AG10803 (cell line): ENCODE measurements at places on chromosomes 5 and 9.

- DNase-seq: no peak
Measured at GRCh38 chr5:127666043-127666716, 17.3 kb downstream of the CTXN3 start.

DNA sequence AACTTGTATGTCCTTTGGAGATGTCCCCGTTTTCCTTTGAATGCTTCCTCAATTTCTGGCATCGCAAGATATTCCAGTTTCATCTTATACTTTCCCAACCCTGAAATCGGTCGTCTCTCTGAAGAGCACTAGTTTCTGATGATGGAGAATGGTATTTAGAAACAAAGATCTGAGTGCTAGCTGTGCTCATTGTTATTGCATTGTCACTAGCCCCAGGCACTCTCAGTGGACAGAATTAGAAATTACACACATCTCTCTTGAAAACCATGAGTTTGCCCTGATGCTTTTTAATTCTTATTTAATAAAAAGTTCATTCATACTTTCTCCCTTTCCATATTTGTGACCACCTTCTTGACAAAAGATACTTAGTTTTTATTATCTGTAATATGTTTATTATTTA is 67.7 kb downstream of the C9orf152 start:
- no peak for DNase-seq

- no peak for DNase-seq
Measured at GRCh38 chr9:117957267-117957666, 253.1 kb downstream of the TLR4 start.

DNA sequence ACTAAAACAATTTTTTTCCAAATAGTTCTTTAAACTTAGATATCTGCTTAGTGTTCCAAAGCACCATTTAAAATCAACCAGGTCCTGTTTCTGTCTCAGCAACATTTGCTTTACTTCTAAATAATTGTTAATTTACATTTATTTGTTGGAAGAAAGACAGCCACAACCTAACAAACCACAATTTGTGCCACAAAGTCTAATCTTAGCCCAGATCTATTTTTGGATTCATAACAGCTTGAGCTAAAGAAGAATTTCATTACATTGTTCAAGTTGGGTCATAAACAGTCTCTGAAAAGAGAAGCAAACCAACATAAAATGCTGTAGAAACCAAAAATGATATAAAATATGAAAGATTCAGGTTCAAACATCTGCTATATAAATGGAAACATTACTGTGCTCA is 24.4 kb downstream of the MLLT3 start:
- DNase-seq: peak; percentile 20

DNA sequence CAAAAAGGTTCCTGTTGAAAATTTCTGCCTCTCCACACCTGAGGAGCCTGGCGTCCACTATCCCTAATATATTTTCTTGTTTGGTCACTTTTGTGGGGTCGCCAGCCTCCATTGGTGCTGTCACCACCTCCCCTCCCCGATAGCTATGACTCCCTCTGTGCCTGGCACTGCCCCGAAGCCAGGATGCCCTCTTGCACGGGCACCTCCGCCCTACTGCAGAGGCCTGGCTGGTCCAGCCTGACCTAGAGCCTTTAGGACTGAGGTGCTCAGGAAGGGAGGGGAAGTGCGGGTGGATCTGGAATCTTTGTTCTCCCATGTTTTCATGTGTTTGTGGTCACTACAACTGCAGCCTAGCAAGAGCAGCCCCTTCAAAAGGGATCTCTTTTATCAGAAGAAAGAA is 62.6 kb downstream of the WNK2 start:
- DNase-seq: no peak

DNA sequence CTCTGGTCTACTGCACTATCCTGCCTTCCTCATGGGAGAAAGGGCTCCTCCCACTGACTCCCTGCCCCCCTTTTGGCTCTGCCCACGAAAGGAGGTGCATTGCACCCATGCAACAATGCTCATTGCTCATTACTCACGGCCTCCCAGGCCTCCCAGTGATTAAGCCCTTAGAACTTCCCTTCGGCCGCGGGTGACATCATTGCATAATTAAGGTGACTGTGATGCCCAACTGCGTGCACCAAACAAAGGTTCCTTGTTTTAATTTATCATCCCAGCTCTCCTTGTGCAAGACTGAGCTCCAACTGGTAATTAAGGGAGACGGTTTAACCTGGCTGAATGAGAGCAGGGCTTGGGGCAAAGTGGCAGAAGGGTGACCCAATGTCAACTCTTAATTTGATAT is 180.4 kb downstream of the GAS1 start:
- DNase-seq: peak; percentile 92

DNA sequence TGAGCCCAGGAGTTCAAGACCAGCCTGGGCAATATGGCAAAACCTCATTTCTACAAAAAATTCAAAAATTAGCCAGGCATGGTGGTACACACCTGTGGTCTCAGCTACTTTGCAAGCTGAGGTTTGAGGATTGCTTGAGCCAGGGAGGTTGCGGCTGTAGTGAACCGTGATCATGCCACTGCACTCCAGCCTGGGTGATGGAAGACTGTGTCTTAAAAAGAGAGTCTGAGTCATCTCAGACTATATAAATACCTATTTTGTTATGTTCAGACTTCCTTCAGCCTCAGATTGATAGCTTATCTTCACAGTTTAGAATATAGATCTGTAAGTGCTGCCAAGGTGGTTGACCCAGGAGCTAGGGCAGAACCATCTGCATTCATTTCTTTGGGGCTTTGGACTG is 1.6 kb upstream of the PAIP2 start:
- DNase-seq: no peak

DNA sequence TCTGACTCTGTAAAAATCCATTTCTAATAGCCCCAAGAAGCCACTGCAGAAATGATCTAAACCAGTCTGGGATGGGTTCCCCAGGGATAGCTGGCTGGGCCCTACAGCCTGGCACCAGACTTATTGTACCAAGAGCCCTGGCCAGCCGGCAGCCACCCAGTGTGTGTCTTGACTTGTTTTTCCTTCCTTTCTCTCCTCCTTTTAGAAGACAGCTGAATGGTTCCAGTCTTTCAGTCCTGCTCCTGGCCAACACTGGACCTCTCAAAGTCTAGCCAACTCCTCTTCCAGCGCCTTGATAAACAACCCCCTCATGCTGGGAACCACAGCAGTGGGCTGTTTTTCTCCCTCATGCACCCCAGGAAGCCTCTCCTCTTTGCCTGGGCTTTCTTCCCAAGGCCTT is 34.1 kb downstream of the ATOX1 start:
- no peak for DNase-seq

GRCh38 chr5:111043712-111044506 is 27.6 kb upstream of the TSLP start:
- no peak for DNase-seq

GRCh38 chr5:109744261-109744660 is 54.5 kb downstream of the MAN2A1 start:
- no peak for DNase-seq

DNA sequence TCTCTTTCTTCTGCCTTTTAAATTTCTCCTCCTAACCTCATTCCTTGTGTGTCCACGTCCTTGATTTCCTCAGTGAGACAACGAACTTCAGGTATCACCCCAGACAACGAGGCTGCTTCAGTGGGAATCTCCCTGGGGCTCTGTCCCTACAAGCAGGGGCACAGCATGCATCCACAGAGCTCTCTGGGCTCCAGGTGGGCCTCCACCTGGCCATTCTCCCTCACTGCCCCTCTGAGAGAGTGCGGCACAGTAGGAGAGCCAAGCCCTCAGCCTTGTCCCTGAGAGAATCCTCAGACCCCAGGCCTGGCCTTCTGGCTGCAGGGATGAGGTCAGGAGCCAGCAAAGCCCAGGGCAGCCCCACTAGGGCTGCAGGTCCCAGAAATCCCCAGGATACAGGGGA is 105.3 kb downstream of the LHFPL2 start:
- DNase-seq: no peak

DNA sequence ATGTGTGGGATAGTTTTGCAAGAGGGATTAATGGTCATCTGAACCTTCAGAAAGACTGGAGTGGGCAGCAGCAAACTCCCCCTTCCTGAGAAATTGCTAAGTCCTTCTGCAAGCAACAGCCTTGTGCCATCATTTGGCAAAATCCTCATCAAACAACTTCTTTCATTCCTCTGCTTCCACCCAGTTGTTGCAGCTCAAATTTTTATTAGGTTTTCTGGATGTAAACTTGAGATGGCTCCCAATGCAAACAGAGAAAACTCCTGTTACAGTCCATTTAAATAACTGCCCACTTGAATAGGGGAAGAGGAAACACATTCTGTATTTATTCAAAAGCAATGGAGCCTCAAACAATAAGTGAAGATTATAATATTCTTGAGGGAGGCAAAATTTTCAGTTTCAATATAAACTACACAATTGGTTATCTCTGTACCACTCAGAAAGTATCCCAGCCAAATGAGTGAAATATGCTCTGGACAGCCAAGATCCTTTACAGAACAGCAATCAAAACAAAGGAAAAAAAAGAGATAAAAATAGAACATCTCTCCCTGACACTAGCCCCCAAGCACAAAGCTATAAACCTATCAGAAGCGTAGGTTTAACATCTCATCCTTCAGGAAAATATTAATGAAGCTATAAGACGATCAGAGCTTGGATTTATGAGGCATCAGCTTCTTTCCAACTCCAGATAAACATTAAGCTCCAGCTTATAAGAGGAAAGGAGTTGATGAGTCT is 17.3 kb upstream of the DAP start:
- no peak for DNase-seq

- DNase-seq: no peak
Measured at GRCh38 chr5:1103505-1104326, 8.1 kb downstream of the SLC12A7 start.

DNA sequence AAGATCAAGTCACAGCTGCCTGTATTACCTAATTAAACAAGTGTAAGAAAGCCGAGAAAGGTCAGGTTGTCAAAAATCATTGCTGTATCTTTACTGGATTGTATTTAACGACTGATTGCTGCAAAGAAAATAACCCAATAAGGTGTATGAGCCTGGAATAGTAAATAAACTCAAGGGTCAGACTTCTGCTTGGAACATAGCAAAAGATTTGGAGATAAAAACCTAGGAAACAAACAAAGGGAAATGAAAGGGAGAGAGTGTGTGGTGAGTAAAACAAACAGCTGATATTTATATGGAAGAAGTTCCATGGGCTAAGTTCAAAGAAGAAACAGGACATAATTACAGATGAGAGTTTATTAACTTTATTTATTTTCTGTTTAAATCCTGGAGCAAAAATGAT is 354.0 kb downstream of the TLR4 start:
- DNase-seq: no peak

DNA sequence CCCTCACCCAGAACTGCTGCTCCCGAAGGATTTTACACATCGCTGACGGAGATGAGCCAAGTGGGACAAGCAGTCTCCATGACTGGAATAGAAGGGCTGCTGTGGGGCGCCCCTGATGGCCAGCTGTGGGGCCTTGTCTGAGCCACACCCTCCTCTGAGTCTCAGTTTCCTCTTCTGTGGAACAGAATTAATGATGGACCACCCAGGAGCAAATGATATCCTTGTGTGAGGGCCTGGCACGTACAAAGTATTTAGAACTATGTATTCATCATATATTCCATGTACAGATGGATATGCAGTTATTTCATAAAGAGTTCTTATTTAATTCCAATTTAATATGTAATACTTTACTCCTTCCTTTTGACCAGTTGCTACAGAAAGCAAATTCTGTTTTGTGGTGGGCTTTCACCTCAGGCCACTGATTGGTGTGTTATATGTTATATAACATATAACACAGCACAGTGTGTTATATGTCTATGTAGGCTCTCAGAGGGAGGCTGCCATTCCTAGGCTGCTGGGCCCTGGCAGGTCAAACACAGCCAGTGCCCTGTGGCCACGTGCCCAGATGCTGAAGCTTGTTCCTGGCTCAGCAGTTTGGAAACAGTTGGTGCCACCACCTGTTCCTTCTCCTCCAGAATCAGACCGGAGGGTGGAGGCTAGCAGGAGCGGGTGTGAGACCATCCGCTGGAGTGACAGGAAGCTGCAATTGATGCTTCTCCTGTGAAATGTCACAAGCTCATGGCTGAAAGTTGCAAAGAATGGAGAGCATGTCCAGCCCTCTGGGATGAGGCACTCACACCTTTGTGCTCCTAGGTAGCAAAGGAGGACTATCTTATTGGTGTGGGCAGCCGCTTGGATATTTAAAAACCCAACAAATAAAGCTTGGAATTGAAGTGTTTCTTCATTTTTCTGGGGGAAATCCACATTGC is 4.4 kb upstream of the FGD3 start:
- no peak for DNase-seq

DNA sequence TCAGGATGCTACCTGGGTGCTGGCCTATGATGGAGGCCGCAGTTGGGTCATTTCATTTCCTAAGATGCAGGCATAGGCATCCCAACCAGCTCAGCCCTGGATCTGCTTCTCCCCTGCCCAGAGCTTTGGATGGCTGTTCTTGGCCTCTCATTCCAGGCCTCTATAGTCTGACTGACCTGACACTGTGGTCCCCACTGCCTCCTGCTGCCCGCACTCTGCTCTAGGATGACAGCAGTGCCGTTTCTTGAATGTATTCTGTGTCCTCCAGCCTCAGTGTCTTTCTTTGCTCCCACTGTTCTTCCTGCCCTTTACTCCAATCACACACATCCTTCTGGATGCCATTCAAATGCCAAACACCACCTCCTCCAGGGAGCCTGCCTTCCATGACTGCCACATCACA is 235.7 kb downstream of the HSPA4 start:
- DNase-seq: peak; percentile 28

- DNase-seq: no peak
Measured at GRCh38 chr9:125750627-125751011, 3.4 kb downstream of the PBX3 start.

GRCh38 chr9:111937781-111938426 is 41.3 kb downstream of the UGCG start:
- DNase-seq: peak; percentile 42

- DNase-seq: no peak
Measured at GRCh38 chr9:124412228-124412575, 3.0 kb downstream of the PSMB7 start.

- no peak for DNase-seq
Measured at GRCh38 chr5:78260771-78261170, 33.7 kb downstream of the AP3B1 start.

GRCh38 chr5:17735761-17736160 is 101.5 kb downstream of the TAF11L14 start:
- DNase-seq: no peak

- peak; percentile 57 for DNase-seq
Measured at GRCh38 chr5:119250946-119251901, 104.6 kb upstream of the TNFAIP8 start.

DNA sequence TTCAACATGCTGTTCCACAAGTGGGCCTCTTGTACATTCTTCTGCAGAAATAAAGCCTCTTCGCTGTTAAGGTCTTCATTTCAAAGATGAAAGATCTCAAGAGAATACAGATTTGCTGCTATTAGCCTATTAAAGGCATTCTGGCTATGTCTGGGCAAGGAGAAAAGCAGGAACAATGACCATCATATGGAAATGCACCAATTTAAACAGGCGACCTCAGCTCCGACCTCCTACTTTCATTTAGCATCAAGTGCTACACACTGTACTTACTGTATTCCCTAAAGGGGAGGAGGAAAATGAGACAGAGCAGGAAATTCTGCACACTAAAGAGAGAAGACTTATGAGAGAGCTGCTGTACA is 64.8 kb downstream of the HABP4 start:
- peak; percentile 26 for DNase-seq
